ENCODE measurements at places on chromosomes 12 and 14.

- no peak for DNase-seq
These were observed 247.6 kb downstream of the CHST11 start for GRCh38 chr12:104704224-104704779.

- no peak for DNase-seq
These were observed 275.0 kb upstream of the G2E3 start for GRCh38 chr14:30283822-30284446.

DNA sequence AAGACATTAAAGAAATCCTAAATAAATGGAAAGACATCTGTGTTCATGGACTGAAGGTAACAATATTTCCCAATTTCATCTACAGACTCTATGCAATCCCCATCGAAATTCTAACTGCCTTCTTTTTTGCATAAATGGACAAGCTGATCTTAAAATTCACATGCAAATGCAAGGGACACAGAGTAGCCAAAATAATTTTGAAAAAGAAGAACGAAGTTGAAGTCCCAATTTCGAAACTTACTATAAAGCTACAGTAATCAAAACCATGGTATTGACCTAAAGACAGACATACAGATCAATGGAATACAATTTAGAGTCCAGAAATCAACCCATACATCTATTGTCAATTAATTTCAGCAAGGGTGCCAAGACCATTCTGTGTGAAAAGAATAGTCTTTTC is 16.4 kb upstream of the CD27 start:
- no peak for DNase-seq

DNA sequence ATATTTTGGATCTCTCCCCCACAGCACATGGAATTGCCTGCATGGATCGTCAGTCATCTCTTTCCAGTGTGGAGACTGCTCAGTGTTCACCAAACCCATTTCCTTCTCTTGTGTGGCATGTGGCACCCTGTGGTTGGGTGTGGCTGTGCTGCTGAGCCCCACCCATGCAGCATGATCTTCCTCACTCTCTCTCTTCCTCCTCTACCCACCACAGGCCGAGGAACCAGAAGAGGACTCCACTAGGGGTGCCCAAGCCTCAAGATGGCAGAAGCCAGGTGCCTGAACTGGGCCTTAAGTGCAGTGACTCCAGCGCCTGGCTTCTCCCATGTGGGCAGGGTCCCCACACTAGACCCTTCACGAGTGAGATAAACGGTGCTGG is 66.8 kb upstream of the GPR68 start:
- DNase-seq, result no peak

DNA sequence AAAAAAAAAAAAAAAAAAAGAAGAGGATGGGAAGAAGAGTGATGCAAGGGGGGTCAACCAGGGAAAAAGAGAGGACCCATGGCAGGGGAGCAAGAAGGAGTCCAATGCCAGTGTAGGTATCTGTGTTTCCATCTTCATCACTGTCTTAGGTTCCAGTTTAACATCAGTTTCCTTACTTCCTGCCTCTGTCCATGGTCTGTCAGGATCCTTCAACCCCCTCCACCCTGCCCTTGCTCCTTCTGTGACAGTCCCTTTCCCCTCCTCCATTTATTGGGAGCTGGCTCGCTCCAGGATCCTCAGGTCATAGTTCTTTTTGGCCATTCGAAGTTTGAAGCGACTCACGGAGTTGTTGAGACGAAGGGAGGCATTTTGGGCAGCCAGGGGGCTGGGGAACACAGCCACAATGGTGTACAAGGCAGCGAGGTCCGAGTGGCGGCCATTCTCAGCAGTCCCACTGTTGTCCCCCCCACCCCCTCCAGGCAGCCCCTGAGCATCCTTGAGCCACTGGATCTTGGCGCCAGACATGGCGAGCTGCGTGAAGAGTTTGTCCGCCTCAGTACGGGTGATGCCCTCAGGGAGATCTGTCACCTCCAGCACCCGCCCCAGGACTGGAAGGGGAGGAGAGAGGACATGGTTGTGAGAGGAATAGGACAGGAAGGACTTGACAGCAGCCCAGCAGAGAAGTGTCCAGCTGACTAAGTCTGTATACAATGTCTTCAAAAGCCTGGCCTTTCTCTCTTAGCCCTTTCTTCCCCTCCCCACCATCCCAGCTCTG is 3.7 kb upstream of the STAC3 start:
- DNase-seq, result no peak

- no peak for DNase-seq
These were observed 99.8 kb downstream of the METTL25 start for GRCh38 chr12:82458101-82458500.

DNA sequence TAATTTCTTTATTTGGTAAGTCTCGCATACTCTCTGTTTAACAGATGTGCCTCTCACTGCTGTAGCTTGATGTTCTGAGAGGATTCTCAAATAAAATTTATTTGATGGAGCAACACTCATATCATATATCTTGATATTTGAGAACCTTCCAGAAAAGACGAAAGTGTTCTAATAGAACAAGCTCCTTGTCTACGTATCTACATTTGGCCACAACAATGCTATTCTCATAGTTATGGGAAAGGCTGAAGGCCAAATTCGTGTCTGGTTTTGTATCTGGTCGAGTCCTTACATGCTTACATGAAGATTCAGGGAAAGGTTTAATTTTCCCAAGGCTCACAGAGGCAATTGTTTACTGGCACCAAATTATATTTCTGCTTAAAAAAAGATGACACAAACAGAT is 186.7 kb upstream of the SLC38A2 start:
- DNase-seq, result no peak

All from nucleus accumbens (tissue), 56 donors.